ENCODE measurements at places on chromosomes 6 and 20. TPM values are rescaled to one million over a fixed set of nuclear protein-coding genes. Genes with fewer than 3 reads are reported as not detected.
A peak's percentile ranks its signal among the peaks of the same experiment; 100 is the strongest.

DNA sequence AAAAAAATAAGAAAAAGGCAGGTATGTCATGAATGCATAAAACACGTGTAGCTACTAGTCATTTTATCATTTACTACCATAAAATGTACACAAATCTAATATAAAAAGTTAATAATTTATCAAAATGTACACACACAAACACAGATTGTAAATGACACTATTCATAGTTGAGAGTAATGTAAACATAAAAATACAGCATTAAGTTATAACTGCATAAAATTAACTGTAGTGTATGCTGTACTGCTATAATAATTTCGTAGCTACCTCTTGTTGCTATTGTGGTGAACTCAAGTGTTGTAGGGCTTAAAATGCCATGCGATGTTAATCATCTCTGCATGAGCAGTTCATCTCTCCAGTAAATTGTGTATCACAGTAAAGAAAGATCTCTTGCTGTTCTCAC lies 170.0 kb downstream of the MRPL14 start:
- H3K4me1 ChIP-seq = no peaks in the 10 kb centered on the region
- no peak overlapping the region for H3K4me3 ChIP-seq
- no peaks in the 10 kb centered on the region for H3K36me3 ChIP-seq
- H3K27ac ChIP-seq = no peak overlapping the region
- H3K27me3 ChIP-seq = peaks cover 5% of the 10 kb centered on the region
- no peak for DNase-seq

DNA sequence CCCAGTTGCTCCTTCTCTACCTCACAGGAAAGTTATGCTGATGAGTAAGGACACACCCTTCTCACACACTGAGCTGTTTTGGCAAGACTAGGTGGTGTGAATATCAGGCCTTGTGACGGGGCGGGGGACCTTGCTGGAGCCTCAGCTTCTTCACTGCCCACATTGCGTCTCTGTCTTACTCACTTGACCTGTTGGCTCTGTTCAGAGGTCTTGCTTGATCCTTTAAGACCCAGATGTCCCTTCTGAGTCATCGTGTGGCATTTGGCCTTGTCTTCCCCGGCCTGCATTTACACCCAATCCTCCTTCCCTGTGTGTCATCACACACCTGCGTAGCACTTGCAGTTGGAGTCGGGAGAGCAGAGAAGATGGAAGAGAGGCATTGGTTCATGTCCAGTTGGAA lies 8.3 kb upstream of the PRND start:
- H3K36me3 ChIP-seq = no peaks in the 10 kb centered on the region
- no peak overlapping the region for H3K27ac ChIP-seq
- H3K4me3 ChIP-seq = no peak overlapping the region
- no peak for DNase-seq
- no peaks in the 10 kb centered on the region for H3K27me3 ChIP-seq

Gene ITPR3
- 33.3 TPM for total RNA-seq

DNA sequence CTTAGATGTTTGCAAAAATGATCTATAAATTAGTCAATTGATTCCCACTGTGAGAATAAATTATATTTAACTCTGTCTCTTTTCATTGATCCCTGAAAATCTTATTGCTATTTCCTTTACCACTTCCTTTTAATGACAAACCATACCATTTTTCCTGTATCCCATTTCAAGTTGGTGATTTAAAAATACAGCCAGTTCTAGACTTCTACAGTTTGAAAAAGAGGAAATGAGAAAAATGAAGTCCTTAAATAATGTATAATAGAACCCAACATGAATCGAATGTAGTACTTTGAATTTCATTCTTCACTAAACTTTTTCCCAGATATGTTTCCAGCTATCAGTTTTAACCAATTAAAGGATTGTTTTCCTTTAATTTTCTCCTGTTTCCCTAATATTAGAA lies 29.5 kb upstream of the SDHAF4 start:
- H3K4me1 ChIP-seq = no peaks in the 10 kb centered on the region
- H3K36me3 ChIP-seq = peaks cover 13% of the 10 kb centered on the region
- H3K27me3 ChIP-seq = no peaks in the 10 kb centered on the region

Gene TPMT
- total RNA-seq = 14.0 TPM

GRCh38 chr20:39853050-39853449 lies 836.0 kb downstream of the MAFB start:
- H3K4me3 ChIP-seq = no peak overlapping the region
- H3K36me3 ChIP-seq = no peaks in the 10 kb centered on the region
- no peak for DNase-seq
- peaks cover 38% of the 10 kb centered on the region for H3K4me1 ChIP-seq
- H3K27me3 ChIP-seq = no peaks in the 10 kb centered on the region

Gene LRRN4
- 7.7 TPM for total RNA-seq

- H3K27me3 ChIP-seq = no peaks in the 10 kb centered on the region
- H3K4me3 ChIP-seq = no peak overlapping the region
- H3K4me1 ChIP-seq = no peaks in the 10 kb centered on the region
- no peak overlapping the region for H3K27ac ChIP-seq
These were observed 156.5 kb downstream of the SMOC2 start for GRCh38 chr6:168597471-168597875.

DNA sequence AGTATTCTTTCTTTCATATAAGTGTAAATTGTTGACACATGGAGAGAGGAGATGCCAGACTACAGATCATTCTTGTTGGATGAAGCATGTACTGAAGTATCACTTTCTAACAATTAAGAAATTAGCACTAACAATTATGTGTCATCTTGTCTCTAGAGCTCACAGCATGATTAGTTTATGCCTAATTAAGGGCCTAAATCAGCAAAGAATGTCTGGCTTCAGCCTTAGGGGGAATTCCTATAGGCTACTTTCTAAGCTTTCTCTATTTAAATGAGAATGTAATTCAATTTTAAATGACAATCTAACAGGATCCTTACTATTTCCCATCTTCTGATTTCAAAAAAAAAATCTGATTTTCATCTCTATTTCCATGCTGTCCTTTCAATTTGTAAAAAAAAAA lies 371.0 kb downstream of the EPHA7 start:
- no peak overlapping the region for H3K27ac ChIP-seq
- H3K27me3 ChIP-seq = no peaks in the 10 kb centered on the region
- no peaks in the 10 kb centered on the region for H3K36me3 ChIP-seq
- DNase-seq = no peak

- DNase-seq = no peak
- H3K27me3 ChIP-seq = no peaks in the 10 kb centered on the region
- peaks cover 3% of the 10 kb centered on the region for H3K4me1 ChIP-seq
- H3K27ac ChIP-seq = no peak overlapping the region
These were observed 155.3 kb downstream of the EYA4 start for GRCh38 chr6:133396233-133396983.

Gene UST
- 17.0 TPM for total RNA-seq

DNA sequence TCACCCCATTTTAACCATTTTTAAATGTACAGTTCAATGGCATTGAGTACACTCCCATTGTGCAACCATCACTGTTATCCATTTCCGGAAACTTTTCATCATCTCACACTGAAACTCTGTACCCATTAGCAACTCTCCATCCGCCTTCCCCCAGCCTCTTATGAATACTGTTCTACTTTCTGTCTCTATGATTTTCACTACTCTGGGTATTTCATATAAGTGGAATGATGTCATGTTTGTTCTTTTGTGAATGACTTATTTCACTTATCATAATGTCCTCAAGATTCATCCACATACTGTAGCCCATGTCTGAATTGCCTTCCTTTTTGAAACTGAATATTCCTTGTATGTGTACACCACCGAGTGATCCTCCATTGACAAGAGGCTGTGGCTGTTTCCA lies 92.9 kb upstream of the TOX2 start:
- no peaks in the 10 kb centered on the region for H3K27me3 ChIP-seq
- H3K4me1 ChIP-seq = no peaks in the 10 kb centered on the region
- H3K36me3 ChIP-seq = no peaks in the 10 kb centered on the region
- H3K4me3 ChIP-seq = no peak overlapping the region
- DNase-seq = no peak

DNA sequence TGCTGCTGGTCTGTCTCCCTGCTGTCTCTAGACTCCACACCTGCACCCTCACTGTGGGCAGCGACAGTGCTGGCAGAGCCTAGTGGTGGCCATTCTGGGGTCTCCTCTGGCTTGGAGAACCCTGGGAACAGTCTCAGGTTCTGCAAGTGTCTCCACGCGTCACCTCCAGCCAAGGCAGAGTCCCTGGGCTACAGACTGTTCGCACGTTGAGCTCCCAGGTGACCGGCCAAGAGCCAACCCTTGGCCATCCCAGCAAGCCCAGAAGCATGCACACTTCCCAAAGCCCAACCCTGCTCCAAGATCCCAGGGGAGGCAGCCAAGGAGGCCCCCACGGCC lies 4.8 kb downstream of the EEF1A2 start:
- no peak overlapping the region for H3K27ac ChIP-seq
- no peak for DNase-seq
- no peaks in the 10 kb centered on the region for H3K36me3 ChIP-seq
- H3K4me1 ChIP-seq = no peaks in the 10 kb centered on the region
- H3K4me3 ChIP-seq = no peak overlapping the region
- peaks cover 34% of the 10 kb centered on the region for H3K27me3 ChIP-seq

DNA sequence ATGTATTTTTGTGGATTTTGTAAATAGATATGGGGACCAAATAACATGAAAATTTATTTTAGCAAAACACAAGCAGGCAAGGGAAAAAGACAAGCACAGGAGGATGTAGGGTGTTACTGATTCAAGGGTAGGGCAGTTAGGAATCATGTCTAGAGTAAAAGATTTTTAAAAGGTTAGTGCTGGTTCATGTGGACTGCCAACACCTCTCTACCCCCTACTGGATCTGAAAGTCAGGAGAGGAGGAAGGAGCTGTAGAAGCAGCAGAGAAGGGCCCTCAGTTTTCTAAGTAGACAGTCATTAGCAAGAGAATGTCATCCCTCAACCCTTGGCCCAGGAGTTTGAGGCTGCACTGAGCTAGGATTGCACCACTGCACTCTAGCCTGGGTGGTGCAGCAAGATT lies 95.2 kb downstream of the RREB1 start:
- H3K4me1 ChIP-seq = no peaks in the 10 kb centered on the region
- no peak overlapping the region for H3K27ac ChIP-seq
- H3K36me3 ChIP-seq = peaks cover 64% of the 10 kb centered on the region
- no peaks in the 10 kb centered on the region for H3K27me3 ChIP-seq
- H3K4me3 ChIP-seq = no peak overlapping the region
- DNase-seq = no peak

DNA sequence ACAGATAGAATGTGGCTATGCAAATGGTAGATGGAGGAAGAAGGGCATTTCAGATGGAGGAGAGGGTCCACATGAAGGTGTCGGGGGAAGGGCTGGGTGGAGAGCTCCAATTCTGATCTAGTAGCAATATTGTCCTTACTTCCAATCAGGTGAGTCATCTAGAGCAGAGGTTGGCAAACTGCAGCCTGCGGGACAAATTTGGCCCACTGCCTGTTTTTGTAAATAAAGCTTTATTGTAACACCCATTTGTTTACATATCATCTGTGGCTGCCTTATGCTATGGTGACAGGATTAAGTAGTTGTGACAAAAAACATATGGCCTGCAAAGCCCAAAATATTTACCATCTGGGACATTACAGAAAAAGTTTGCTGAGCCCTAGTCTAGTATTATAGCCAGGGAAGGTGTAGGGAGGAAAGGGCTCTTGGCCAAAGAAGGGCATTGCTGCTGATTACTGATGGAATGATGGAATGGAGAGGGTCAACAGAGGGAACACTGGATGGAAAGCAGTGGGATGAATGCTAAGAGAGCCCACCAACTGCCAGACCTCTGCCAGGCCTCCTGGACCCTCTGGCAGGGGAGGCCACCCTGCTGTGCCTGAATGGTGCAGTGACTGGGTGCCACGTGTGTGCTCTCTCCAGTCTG lies 79.8 kb downstream of the SLC22A23 start:
- no peak for DNase-seq
- H3K36me3 ChIP-seq = no peaks in the 10 kb centered on the region
- H3K27me3 ChIP-seq = no peaks in the 10 kb centered on the region
- H3K4me1 ChIP-seq = no peaks in the 10 kb centered on the region
- H3K27ac ChIP-seq = no peak overlapping the region

GRCh38 chr6:5704708-5705107 lies 302.0 kb downstream of the NRN1 start:
- H3K4me1 ChIP-seq = no peaks in the 10 kb centered on the region
- H3K36me3 ChIP-seq = no peaks in the 10 kb centered on the region
- no peak overlapping the region for H3K27ac ChIP-seq
- no peaks in the 10 kb centered on the region for H3K27me3 ChIP-seq
- no peak for DNase-seq
- no peak overlapping the region for H3K4me3 ChIP-seq

DNA sequence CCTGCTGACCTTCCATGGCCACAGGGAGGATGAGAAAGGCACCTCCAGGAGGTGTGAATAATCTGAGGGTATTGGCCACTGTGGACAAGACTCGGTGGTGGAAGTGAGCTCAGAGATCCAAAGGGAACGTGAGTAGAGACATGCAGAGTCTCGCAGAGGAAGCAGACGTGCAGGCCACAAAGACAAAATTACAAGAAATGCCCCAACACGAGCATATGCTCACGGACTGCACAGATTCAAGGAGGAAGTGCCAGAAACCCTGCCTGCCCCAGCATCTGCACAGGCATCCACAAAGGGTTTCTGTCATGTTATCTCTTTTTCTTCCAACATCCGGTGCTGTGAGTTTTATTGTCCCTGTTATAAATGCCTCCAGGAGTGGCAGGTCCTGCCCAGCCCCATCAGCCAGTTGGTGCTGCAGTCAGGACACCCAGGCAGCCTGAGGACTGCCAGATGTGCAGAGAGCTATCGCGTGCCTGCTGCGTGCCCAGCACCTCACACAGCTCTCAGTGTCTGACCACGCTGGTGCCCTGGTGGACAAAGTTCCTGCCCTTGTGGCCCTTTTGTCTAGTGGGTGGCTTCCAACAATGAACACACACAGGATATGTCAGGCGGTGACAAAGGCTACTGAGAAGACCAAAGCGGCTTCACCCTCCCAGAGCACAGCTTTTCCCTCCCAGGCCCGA lies 34.0 kb upstream of the FANCE start:
- no peaks in the 10 kb centered on the region for H3K27me3 ChIP-seq
- H3K4me3 ChIP-seq = no peak overlapping the region
- H3K4me1 ChIP-seq = no peaks in the 10 kb centered on the region

DNA sequence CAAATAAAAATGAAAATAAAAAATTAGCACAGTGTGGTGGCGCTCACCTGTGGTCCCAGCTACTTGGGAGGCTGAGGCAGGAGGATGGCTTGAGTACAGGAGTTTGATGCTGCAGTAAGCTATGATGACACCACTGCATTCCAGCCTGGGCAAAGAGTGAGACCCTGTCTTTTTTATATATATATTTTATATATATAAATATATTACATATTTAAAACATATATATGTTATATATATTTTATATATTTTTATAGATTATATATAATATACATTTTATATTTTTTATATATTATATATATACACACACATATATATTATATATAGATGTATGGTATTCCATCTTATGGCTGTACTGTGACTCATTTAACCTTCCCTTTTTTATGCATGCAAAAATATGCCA lies 87.6 kb upstream of the PMEPA1 start:
- H3K4me1 ChIP-seq = no peaks in the 10 kb centered on the region
- H3K27me3 ChIP-seq = no peaks in the 10 kb centered on the region
- H3K27ac ChIP-seq = no peak overlapping the region

Gene HSPA12B
- 1.1 TPM for total RNA-seq

GRCh38 chr20:37800618-37801017 lies 102.3 kb upstream of the VSTM2L start:
- H3K27ac ChIP-seq = no peak overlapping the region
- H3K36me3 ChIP-seq = peaks cover 20% of the 10 kb centered on the region
- no peak for DNase-seq
- H3K4me3 ChIP-seq = no peak overlapping the region

Gene C2
- total RNA-seq = 0.66 TPM

GRCh38 chr6:24916496-24916895 lies 19.3 kb downstream of the RIPOR2 start:
- H3K36me3 ChIP-seq = no peaks in the 10 kb centered on the region
- H3K27me3 ChIP-seq = peaks cover 23% of the 10 kb centered on the region
- no peak for DNase-seq
- peak overlapping the region; percentile 17 for H3K4me3 ChIP-seq
- peaks cover 20% of the 10 kb centered on the region for H3K4me1 ChIP-seq

Gene TCF15
- total RNA-seq = 2.2 TPM

Gene GHRH
- total RNA-seq = not detected

- H3K36me3 ChIP-seq = no peaks in the 10 kb centered on the region
- H3K4me1 ChIP-seq = peaks cover 32% of the 10 kb centered on the region
These were observed 130.1 kb downstream of the BCAS1 start for GRCh38 chr20:53940360-53940702.
